Type B pancreatic cell (in vitro differentiated cells): ENCODE measurements at places on chromosomes 3 and 15. TPM values are rescaled to one million over a fixed set of nuclear protein-coding genes. Genes with fewer than 3 reads are reported as not detected.

GRCh38 chr3:44434834-44435510 is 42.5 kb downstream of the ZNF445 start:
- no peak overlapping the region for H3K27ac ChIP-seq
- peaks cover 9% of the 10 kb centered on the region for H3K36me3 ChIP-seq
- DNase-seq = no peak
- H3K4me1 ChIP-seq = peaks cover 14% of the 10 kb centered on the region
- no peaks in the 10 kb centered on the region for H3K27me3 ChIP-seq

DNA sequence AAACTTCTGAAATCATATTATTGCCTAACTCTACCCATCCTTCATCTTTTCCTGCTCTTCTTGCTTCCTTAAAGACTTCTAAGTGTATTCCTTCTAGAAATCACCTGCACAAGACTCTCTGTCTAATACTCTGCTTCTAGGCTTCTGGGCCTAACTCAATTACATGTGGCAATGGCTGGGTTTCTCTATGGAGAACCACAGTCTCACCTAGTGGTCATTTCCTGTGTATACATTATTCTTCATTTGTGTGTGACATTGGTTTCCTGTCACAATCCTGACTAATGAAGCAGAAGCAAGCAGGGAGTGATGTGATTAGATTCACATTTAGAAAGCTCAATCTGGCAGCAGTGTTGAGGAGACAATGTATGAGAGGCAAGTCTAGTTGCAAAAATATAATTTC is 16.9 kb upstream of the CLDN1 start:
- H3K4me3 ChIP-seq = no peak overlapping the region
- no peaks in the 10 kb centered on the region for H3K4me1 ChIP-seq
- no peaks in the 10 kb centered on the region for H3K27me3 ChIP-seq
- DNase-seq = no peak

DNA sequence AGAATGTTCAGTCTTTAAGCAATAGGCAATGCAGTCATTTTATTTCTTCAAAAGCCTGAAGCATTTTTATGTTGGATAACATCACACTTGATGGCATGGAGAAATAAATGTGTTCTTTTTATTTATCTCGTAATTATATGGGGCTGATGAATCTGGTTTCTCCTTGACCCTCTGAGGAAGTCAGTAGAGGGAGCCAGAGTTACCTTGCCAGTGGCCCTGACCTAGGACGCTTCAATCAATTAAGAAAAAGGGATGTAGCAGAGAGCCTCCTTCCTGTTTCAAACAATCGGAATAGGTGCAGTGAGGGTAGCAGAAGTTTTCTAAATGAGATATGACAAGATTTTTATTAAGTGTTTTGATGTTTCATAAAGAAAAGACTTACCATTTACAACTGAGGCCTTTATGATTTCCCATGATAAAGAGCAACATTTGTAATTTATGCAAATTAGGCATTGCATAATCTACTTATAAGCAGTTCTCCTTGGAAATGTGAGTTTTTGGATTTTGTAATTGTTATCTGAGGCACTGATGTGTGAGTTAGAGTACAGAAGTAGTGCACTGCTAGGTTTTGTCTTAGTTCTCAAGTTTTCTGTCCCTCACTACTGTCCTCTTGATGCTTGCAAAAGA is 129.1 kb downstream of the RAP2B start:
- no peaks in the 10 kb centered on the region for H3K36me3 ChIP-seq
- H3K27ac ChIP-seq = no peak overlapping the region
- no peaks in the 10 kb centered on the region for H3K27me3 ChIP-seq
- no peak overlapping the region for H3K4me3 ChIP-seq
- H3K4me1 ChIP-seq = no peaks in the 10 kb centered on the region

- H3K27me3 ChIP-seq = no peaks in the 10 kb centered on the region
- H3K36me3 ChIP-seq = no peaks in the 10 kb centered on the region
- H3K4me1 ChIP-seq = peaks cover 6% of the 10 kb centered on the region
Measured at GRCh38 chr3:28947751-28948150, 333.1 kb upstream of the RBMS3 start.

Gene SLC51B
- 1.2 and 5.7 TPM in 2 replicates for total RNA-seq

DNA sequence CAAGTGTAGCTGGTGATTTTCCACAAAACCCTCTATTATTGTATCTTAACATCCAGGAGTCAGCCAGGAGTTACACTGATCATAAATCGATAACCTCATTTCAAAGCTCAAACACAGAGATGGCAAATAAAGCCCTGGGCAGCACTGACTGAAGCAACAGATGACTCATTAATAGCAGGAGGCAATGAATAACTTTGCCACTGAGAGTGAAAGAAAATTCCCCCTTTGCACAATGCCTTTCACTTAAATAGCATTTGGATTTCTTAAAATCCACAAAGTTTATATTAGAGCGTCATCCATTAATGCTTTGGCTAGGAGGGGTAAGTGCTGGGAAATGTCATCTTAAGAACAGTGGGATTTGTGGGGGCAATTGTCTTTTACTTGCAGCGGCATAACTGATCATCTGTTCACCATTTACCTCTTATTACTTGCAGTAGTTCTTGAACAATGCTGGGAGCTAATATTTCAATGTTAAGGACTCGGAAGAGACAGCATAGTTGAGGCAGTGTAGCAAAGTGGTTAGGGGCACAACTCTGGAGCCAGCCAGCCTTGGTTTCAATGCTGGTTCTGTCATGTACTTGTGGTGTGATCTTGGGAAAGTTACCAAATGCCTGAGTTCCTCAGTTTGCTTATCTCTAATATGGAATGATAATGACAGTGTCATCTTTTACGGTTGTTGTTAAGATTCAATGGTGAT is 630.4 kb upstream of the TBL1XR1 start:
- peaks cover 50% of the 10 kb centered on the region for H3K4me1 ChIP-seq
- peak overlapping the region; percentile 24 for H3K4me3 ChIP-seq
- H3K36me3 ChIP-seq = no peaks in the 10 kb centered on the region
- peak overlapping the region; percentile 57 for H3K27ac ChIP-seq

DNA sequence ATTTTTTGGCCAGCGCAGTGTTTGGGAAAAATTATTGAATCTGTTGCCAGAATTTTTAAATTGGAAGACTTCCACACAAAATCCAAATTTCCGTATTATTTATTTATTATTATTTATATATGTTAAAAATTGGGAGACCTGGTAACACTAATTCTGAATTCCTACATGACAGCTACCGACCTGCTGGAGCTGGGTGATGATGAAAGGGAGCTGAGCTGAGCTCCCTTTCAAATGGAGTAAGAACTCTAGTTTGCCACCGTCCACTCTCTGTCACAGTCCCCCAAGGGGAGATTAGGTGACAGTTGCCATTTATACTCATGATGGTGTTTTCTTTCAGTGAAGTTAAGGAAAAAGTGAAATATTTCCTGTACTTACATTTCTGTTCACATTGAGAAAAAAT is 1.4 kb downstream of the CRTC3 start:
- H3K36me3 ChIP-seq = peaks cover 9% of the 10 kb centered on the region
- no peak for DNase-seq
- peak overlapping the region; percentile 81 for H3K27ac ChIP-seq
- peaks cover 3% of the 10 kb centered on the region for H3K27me3 ChIP-seq

DNA sequence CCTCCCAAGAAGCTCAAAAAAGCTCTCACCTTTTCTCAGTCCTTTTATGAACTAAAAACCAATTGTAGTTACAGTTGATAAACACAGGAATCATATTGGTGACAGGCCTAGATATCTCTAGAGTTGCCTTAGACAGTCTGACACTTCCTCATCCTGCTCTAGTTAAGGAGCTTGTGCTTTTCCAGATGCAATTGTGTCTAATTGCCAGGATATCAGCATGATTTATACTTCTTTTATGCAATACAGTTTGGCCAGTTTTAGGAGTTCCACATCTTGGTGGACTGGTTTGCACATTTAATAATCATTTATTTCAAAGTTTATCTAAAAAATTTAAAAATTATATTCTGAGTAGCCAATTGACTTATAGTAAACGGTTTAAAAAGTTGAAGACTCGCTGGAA is 95.7 kb downstream of the DUT start:
- no peak overlapping the region for H3K4me3 ChIP-seq
- H3K4me1 ChIP-seq = peaks cover 14% of the 10 kb centered on the region
- no peak for DNase-seq
- H3K27me3 ChIP-seq = no peaks in the 10 kb centered on the region
- no peak overlapping the region for H3K27ac ChIP-seq

DNA sequence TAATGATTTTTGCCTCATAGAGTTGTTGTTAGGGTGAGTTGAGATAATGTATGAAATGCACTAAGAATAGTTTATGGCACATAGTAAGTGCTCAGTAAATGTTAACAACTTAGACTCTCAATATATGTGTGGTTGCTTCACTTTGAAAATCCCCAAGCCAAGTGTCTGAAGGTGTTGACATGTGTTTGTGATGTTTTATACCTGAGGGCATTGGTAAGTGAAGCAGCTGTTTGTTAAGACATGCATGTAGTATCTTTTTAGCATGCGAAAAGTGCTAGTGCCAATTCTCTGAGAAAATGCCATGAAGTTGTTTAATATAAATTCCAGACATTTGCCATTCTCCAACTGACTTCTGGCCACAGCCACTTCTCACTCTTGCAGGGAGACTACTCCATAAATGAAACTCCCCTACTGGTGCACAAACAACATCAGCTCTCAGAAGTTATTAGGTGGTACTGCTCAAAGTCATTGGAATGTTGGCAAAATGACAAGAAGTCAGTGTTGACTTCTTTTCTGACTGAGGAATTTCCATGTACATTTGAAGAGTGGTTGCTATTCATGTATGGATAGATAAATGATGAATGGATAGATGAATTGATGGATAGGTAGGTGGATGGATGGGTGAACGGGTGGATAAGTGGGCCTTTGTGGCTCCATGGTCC is 103.6 kb upstream of the NUDT16 start:
- no peaks in the 10 kb centered on the region for H3K4me1 ChIP-seq
- H3K4me3 ChIP-seq = no peak overlapping the region
- H3K36me3 ChIP-seq = no peaks in the 10 kb centered on the region
- H3K27ac ChIP-seq = no peak overlapping the region
- peaks cover 6% of the 10 kb centered on the region for H3K27me3 ChIP-seq

DNA sequence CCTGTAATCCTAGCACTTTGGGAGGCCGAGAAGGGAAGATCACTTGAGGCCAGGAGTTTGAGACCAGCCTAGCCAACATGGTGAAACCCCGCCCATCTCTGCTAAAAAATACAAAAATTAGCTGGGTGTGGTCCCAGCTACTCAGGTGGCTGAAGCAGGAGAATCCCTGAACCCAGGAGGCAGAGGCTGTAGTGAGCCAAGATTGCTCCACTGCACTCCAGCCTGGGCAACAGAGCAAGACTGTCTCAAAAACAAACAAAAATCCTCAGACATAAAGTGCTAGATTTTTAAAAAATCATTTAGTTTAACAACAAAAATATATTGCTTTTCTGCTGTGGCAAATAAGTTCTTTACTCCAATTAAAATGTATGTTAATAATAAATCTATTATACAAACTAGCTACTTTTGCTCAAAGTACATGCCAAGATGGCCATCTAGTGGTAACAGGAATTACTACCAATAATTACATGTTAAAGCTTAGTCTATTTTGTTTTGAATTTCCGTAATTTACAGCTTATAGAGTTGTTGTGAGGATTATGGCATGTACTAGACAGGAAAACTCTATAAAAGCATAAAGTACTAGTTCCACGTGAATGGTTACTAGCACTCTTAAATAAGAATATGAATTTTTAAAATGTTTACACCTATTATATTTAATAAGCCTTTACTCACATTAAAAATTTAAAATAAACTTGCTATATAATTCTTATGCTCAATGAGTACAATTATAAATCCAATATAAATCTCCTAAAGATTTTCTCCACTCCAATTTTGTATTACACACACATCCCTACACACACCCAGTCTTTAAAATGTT is 39.0 kb downstream of the GABPB1 start:
- H3K27ac ChIP-seq = no peak overlapping the region
- H3K4me3 ChIP-seq = no peak overlapping the region
- no peak for DNase-seq
- no peaks in the 10 kb centered on the region for H3K27me3 ChIP-seq
- peaks cover under 1% of the 10 kb centered on the region for H3K4me1 ChIP-seq

DNA sequence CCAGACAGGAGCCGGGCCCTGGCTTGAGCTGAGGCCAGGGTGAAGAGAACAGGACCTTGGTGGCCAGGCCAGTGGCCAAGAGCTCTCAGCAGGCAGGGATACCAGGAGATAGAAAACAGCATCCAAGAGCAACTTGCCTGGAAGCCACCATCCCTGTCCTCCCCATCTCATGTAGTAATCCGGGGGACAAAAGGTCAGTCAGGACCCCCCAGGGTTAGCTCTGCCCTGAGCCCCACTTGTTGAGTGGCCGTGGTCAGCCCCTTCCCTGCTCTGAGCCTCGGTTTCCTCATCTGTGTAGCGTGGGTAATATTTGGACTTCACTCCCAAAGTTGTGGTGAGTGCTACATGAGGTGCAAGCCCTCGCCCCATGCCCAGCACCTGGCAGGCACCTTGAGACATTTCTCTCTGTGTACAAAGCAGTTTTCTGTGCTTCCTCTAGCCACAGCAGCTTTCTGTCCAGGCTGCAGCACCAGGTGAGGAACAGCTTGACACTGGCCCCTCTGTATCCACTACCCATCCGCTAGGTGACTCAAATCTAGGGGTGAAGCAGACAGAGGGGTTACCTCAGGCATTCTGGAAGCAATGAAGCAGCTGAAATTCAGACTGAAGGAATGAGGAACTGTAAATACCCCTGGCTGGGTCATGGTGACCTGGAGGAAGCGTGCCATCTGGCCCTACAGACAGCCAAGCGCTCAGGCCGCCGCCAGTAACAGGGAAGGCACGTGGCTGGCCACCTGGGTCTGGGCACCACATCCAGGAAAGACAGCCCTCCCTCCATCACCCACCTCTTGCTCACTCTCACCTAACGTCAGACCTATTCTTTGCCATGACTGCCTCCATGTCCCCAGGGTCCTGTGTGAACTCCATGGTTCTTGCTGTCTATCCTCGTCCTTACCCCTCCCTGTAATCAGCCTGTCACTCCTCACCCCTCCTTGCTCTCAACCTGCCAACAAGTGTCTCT is 6.7 kb downstream of the CISH start:
- H3K27ac ChIP-seq = no peak overlapping the region
- peaks cover 26% of the 10 kb centered on the region for H3K4me1 ChIP-seq
- H3K27me3 ChIP-seq = no peaks in the 10 kb centered on the region
- no peak for DNase-seq
- no peak overlapping the region for H3K4me3 ChIP-seq

Gene SPTBN5
- 3.1 and 4.2 TPM in 2 replicates for total RNA-seq

Gene AADAC
- total RNA-seq = 1.3 and 1.4 TPM in 2 replicates

Gene FBXL22
- total RNA-seq = 0.45 and 1.1 TPM in 2 replicates

Gene PLA2G4E
- total RNA-seq = 0.12 TPM in 1 of 2 replicates, not detected in the other
